Lung (tissue), 17 donors: ENCODE measurements at places on chromosomes 2 and 18.
A peak's percentile ranks its signal among the peaks of the same experiment; 100 is the strongest.

- peak within 1 kb of the TSS; percentile 81 for H3K4me3 ChIP-seq
- H3K27me3 ChIP-seq, result no peaks in the 10 kb centered on the region
- peaks cover 10% of the 10 kb centered on the region for H3K4me1 ChIP-seq
- peak; percentile 93 for DNase-seq
These were observed at the start of gene SMAD2 for GRCh38 chr18:47930199-47930930. SMAD2 (minus strand) TSS chr18:47930659; CDS start chr18:47896756, 33,903 bp downstream.

DNA sequence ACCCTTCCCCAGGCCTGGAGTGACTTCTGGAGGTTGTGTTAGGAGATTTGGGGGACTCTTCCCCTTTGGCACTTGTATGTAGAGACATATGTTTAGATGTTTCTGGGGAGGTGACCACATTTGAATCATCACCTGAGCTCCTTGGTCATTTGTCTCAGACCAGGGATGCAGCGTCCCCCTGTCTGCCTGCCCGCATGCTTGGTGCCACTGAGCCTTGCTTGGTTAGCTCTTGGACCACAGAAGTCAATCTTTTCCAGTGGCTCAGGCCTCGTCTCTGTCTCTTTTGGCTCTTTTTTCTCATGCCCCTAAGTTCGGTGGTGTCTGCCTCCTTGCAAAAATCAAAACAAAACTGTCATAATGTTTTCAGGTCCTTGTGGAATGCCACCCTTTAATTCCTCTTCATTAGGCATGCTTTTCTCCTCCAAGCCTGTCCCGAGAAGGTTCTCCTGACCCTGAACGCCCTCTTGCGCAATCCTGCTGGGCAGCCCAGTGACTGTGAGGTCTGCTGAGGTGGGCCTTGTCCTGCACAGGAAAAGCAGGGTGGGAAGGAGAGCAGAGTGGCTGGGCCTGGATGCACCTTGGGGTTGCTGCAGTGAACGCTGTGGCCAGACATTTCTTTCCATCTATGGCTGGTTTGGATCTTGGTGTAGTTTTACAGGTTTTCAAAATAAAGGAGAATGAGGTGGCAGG is 24.9 kb downstream of the GLI2 start:
- H3K27me3 ChIP-seq, result no peaks in the 10 kb centered on the region
- DNase-seq, result no peak
- H3K4me1 ChIP-seq, result no peaks in the 10 kb centered on the region

GRCh38 chr2:98604547-98604946 is 3.8 kb downstream of the COA5 start:
- H3K27me3 ChIP-seq, result no peaks in the 10 kb centered on the region
- peaks cover 20% of the 10 kb centered on the region for H3K4me1 ChIP-seq
- H3K36me3 ChIP-seq, result peaks cover 7% of the 10 kb centered on the region
- no peak for DNase-seq

DNA sequence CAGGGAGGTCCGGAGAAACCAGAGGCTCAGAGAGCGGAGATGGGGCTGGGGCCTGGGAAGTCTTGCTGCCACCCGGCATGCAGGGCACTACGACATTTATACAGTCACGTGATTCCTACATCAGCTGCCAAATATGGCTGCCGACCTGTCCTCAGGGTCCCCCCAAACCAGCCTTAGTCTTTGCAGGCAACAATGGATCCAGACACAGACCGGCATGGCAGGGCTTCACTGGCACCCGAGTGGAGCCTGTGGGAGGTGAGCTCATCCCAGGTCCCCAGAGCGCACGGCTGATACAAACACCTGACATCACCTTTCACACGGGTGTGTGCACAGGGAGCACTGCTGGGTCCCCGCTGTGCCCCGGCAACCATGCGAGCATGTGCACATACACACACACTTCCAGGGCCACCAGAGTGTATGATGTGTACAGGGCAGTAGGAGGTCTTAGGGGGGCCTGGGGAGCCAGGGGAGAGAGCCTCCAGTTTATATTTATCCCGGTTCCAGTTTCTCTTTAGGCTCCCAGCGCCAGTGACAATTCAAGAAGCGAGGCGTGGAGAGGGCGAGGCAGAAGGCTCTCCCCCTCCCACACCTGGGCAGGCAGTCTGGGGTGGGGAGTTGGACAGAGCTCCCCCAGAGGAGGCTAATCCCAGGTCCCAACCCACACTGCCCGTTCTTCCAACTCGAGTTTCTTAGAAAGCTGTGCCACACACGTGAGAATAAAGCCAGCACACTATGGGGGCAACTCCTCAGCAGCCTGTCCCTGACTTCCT is 2.7 kb downstream of the SEMA4C start:
- DNase-seq, result no peak
- no peaks in the 10 kb centered on the region for H3K27me3 ChIP-seq
- H3K4me3 ChIP-seq, result no peak overlapping the region
- peaks cover 45% of the 10 kb centered on the region for H3K36me3 ChIP-seq
- peak overlapping the region; percentile 94 for H3K27ac ChIP-seq

GRCh38 chr2:172091761-172092566 is 6.7 kb downstream of the DLX1 start:
- H3K4me3 ChIP-seq, result no peak overlapping the region
- peak; percentile 21 for DNase-seq
- no peaks in the 10 kb centered on the region for H3K36me3 ChIP-seq
- no peak overlapping the region for H3K27ac ChIP-seq
- H3K27me3 ChIP-seq, result peaks cover 87% of the 10 kb centered on the region
- peaks cover 2% of the 10 kb centered on the region for H3K4me1 ChIP-seq

- DNase-seq, result peak; percentile 58
- peaks cover 8% of the 10 kb centered on the region for H3K36me3 ChIP-seq
- H3K27ac ChIP-seq, result peak overlapping the region; percentile 97
- peaks cover 7% of the 10 kb centered on the region for H3K4me1 ChIP-seq
These were observed 949 bp downstream of the CDC42EP3 start for GRCh38 chr2:37670378-37671008.

DNA sequence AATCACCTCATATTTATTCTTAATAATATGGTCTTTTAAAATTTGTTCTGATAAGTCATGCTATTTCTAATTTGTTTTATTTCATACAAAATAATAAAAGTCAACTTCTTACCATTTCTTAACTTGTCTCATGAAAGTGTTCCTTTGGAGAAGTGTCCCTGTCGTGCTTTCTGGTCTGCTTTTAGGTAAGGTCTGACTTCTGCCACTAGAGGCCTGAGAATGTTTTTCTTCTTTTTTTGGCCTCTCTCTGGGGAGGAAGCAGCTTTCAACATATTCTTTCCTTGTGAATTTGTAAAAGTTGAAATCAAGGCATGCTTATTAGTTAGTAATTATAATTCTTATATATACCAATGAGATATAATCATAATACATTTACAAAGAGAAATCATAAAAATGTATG is 39.4 kb downstream of the MAP2 start:
- no peak overlapping the region for H3K4me3 ChIP-seq
- H3K36me3 ChIP-seq, result no peaks in the 10 kb centered on the region
- H3K27ac ChIP-seq, result no peak overlapping the region
- H3K4me1 ChIP-seq, result no peaks in the 10 kb centered on the region
- no peak for DNase-seq

GRCh38 chr2:240140511-240140910 is at the start of gene OTOS:
OTOS (minus strand) TSS chr2:240140658; CDS start chr2:240140326, 332 bp downstream.
- no peak within 1 kb of the TSS for H3K27ac ChIP-seq
- H3K4me3 ChIP-seq, result no peak within 1 kb of the TSS
- no peaks in the 10 kb centered on the region for H3K27me3 ChIP-seq
- no peak for DNase-seq

GRCh38 chr2:133829450-133830020 is 261.3 kb upstream of the NCKAP5 start:
- no peak overlapping the region for H3K27ac ChIP-seq
- no peaks in the 10 kb centered on the region for H3K4me1 ChIP-seq
- H3K36me3 ChIP-seq, result no peaks in the 10 kb centered on the region
- H3K27me3 ChIP-seq, result no peaks in the 10 kb centered on the region

DNA sequence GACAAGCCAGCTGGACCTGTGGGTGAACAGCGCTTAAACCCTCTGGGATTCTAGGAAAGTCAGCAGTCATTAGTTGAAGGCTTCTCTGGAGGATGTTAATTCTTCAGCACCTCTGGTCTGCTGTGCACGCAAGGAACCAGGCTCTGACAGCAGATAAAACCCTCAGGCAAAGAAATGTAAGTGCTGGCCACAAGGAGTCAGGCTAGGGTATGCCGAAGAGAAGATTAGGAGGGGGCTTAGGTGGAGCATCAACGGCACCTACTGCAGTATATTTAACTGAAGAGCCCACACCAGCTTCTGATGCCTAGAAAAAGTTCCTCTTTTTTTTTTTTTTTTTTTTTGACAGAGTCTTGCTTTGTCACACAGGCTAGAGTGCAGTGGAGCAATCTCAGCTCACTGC is 304.2 kb upstream of the MC4R start:
- H3K4me3 ChIP-seq, result no peak overlapping the region
- no peaks in the 10 kb centered on the region for H3K4me1 ChIP-seq
- DNase-seq, result no peak
- no peak overlapping the region for H3K27ac ChIP-seq
- peaks cover 2% of the 10 kb centered on the region for H3K27me3 ChIP-seq

DNA sequence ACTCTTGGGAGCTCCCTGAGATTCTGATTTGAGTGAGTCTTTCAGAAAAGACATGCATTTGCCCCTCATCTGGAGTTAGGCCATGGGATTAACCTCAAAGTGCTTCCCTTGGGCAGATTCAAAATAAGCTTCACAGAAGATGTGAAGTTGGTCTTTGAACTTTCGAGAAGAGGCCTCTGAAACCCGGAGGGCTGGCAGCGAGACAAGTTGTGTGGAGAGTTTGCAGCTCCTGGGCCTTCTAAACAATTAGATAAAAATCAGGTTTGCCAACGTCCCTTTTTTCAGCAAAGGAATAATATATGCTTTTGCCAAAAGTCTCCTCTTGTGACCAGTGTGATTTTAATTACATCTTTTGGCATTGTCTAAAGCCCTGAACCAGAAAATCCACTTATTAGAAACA is 489.7 kb downstream of the SOX11 start:
- H3K4me1 ChIP-seq, result peaks cover 17% of the 10 kb centered on the region
- H3K27me3 ChIP-seq, result no peaks in the 10 kb centered on the region
- H3K36me3 ChIP-seq, result no peaks in the 10 kb centered on the region
- H3K27ac ChIP-seq, result no peak overlapping the region

GRCh38 chr2:200829258-200829655 is 17.5 kb downstream of the BZW1 start:
- H3K4me3 ChIP-seq, result no peak overlapping the region
- no peak for DNase-seq
- H3K27me3 ChIP-seq, result no peaks in the 10 kb centered on the region
- no peaks in the 10 kb centered on the region for H3K36me3 ChIP-seq

GRCh38 chr18:63817441-63818051 is 42.3 kb downstream of the SERPINB7 start:
- H3K36me3 ChIP-seq, result no peaks in the 10 kb centered on the region
- H3K27me3 ChIP-seq, result no peaks in the 10 kb centered on the region
- H3K4me1 ChIP-seq, result no peaks in the 10 kb centered on the region
- peak overlapping the region; percentile 34 for H3K27ac ChIP-seq

DNA sequence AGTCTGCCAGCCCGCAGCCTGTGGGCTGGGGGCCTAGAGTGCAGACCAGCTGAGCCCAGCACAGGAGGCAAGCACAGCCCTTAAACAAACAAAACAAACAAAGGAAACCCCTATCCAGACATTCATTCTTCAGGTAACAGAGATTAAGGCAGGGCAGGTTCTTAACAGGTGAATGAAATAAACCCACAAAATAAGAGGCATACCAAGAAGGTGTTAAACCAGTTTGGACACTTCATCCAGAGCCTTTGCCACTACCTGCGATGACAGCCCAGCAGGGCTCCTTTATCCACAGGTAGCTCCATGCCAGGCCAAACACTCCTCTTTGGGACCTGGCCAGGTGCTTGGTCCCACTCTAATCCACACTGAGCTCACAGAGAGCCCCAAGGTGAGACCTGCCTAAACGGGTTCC is 209.7 kb upstream of the SIX2 start:
- no peaks in the 10 kb centered on the region for H3K27me3 ChIP-seq
- H3K4me3 ChIP-seq, result no peak overlapping the region
- peak overlapping the region; percentile 28 for H3K27ac ChIP-seq

- H3K4me3 ChIP-seq, result no peak overlapping the region
- H3K36me3 ChIP-seq, result no peaks in the 10 kb centered on the region
- no peaks in the 10 kb centered on the region for H3K27me3 ChIP-seq
- no peak for DNase-seq
- H3K4me1 ChIP-seq, result no peaks in the 10 kb centered on the region
These were observed 69.6 kb upstream of the BCL11A start for GRCh38 chr2:60623040-60623439.

GRCh38 chr18:8374676-8375075 is 234.6 kb upstream of the RAB12 start:
- peaks cover 3% of the 10 kb centered on the region for H3K36me3 ChIP-seq
- H3K4me1 ChIP-seq, result peaks cover 7% of the 10 kb centered on the region
- H3K27me3 ChIP-seq, result no peaks in the 10 kb centered on the region
- no peak for DNase-seq
- H3K27ac ChIP-seq, result no peak overlapping the region

- H3K4me1 ChIP-seq, result peaks cover 33% of the 10 kb centered on the region
- DNase-seq, result no peak
- H3K4me3 ChIP-seq, result no peak overlapping the region
- H3K27ac ChIP-seq, result no peak overlapping the region
- no peaks in the 10 kb centered on the region for H3K27me3 ChIP-seq
These were observed 5.2 kb downstream of the XRCC5 start for GRCh38 chr2:216114382-216114713.

DNA sequence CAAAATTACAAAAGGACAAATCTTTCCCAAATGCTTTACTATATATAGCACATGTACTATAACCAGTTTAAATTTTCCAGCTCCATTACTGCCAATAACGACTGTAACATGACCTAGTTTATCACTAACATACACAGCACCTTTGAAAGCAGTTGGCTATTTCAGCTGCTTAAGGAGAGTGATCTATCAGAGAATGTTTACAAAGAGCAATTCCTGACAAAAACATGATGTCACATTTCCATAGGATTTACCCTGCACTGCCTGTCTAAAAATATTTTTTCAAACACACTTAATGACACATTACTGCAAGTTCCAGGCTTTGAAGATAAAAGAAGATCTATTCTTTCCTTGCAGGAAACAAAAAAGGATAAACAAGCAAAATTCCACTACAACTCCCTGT is 40.6 kb downstream of the ZNF516 start:
- H3K4me1 ChIP-seq, result peaks cover 6% of the 10 kb centered on the region
- H3K4me3 ChIP-seq, result no peak overlapping the region
- H3K27me3 ChIP-seq, result no peaks in the 10 kb centered on the region
- no peaks in the 10 kb centered on the region for H3K36me3 ChIP-seq
- no peak overlapping the region for H3K27ac ChIP-seq

GRCh38 chr2:109068811-109069210 is 60.2 kb upstream of the SH3RF3 start:
- no peaks in the 10 kb centered on the region for H3K27me3 ChIP-seq
- no peak overlapping the region for H3K4me3 ChIP-seq
- H3K27ac ChIP-seq, result no peak overlapping the region
